ENCODE measurements at places on chromosomes 7 and 10. TPM values are rescaled to one million over a fixed set of nuclear protein-coding genes. Genes with fewer than 3 reads are reported as not detected.

GRCh38 chr10:22230158-22230833 lies 12.5 kb upstream of the EBLN1 start:
- H3K27ac ChIP-seq: peak overlapping the region; percentile 57
- H3K4me3 ChIP-seq: peak overlapping the region; percentile 66
- H3K27me3 ChIP-seq: no peaks in the 10 kb centered on the region
- no peaks in the 10 kb centered on the region for H3K36me3 ChIP-seq

- no peaks in the 10 kb centered on the region for H3K27me3 ChIP-seq
- no peak for DNase-seq
- H3K36me3 ChIP-seq: no peaks in the 10 kb centered on the region
- no peak overlapping the region for H3K4me3 ChIP-seq
- H3K4me1 ChIP-seq: no peaks in the 10 kb centered on the region
These were observed 238.2 kb upstream of the FAM3C start for GRCh38 chr7:121634356-121634755.

GRCh38 chr7:18352339-18353255 lies 143.0 kb upstream of the HDAC9 start:
- H3K4me1 ChIP-seq: peaks cover 32% of the 10 kb centered on the region
- H3K4me3 ChIP-seq: no peak overlapping the region
- no peaks in the 10 kb centered on the region for H3K27me3 ChIP-seq
- no peaks in the 10 kb centered on the region for H3K36me3 ChIP-seq
- peak overlapping the region; percentile 67 for H3K27ac ChIP-seq

- no peak overlapping the region for H3K4me3 ChIP-seq
- H3K36me3 ChIP-seq: no peaks in the 10 kb centered on the region
- H3K27ac ChIP-seq: no peak overlapping the region
- no peaks in the 10 kb centered on the region for H3K4me1 ChIP-seq
These were observed 6.2 kb upstream of the PIK3CG start for GRCh38 chr7:106858618-106859532.

DNA sequence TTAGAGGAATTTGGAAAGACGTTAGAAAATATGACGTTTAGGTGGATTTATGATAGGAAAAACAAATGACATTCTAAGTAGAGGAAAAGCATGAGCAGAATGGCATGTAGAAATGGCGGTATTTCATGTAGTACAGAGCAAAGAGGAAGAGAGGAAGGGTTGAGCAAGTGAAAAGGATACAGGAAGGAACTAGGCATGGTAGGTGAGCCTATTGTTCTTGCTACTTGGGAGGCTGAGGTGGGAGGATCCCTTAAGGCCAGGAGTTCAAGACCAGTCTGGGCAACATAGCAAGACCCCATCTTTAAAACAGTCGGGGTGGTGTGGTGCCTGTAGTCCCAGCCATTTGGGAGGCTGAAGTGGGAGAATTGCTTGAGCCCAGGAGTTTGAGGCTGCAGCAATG lies 1.2 kb downstream of the GTPBP10 start:
- peaks cover 5% of the 10 kb centered on the region for H3K36me3 ChIP-seq
- no peaks in the 10 kb centered on the region for H3K27me3 ChIP-seq
- no peak for DNase-seq
- H3K27ac ChIP-seq: peak overlapping the region; percentile 97

DNA sequence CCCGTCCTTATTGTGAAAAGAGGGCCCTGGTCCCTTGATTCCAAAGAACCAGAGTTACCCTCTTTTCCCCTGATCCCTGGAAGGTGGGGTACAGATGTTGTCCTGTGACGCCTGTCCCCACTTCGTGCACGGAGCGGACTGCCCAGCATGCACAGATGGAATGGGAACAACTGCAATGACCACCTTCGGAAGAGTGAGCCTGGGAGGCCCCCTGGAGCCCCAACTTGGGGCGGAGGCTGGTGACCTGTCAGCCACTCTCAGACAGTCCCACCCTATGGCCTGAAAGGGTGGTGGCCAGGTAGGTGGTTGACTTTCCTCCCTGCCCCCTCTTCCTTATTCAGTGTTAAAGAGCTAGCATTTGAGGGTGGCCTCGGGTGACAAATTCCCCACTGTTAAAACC lies 196.6 kb upstream of the GALNT17 start:
- no peaks in the 10 kb centered on the region for H3K4me1 ChIP-seq
- H3K36me3 ChIP-seq: no peaks in the 10 kb centered on the region
- no peaks in the 10 kb centered on the region for H3K27me3 ChIP-seq
- DNase-seq: no peak

DNA sequence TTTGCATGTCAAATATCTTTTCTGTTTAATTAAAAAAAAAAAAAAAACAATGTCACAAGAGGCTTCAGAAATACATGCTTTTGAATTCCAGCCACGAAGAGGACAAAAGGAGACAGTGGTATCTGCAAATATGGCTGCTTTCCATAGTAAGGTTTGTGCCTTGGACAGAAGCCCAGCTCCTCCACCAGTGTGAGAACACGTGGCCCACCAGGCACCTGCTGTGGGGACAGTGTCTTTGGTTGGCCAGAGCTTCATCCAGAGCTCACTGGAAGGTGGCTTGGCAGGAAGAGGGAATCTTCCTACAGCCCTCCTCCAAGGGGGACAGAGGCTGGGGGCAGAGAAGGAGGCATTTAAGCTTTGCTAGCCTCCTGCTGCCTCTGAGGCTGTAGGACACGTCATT lies 144.6 kb downstream of the GLCCI1 start:
- no peak overlapping the region for H3K27ac ChIP-seq
- no peak for DNase-seq
- no peak overlapping the region for H3K4me3 ChIP-seq
- peaks cover 2% of the 10 kb centered on the region for H3K27me3 ChIP-seq
- H3K4me1 ChIP-seq: no peaks in the 10 kb centered on the region
- no peaks in the 10 kb centered on the region for H3K36me3 ChIP-seq

DNA sequence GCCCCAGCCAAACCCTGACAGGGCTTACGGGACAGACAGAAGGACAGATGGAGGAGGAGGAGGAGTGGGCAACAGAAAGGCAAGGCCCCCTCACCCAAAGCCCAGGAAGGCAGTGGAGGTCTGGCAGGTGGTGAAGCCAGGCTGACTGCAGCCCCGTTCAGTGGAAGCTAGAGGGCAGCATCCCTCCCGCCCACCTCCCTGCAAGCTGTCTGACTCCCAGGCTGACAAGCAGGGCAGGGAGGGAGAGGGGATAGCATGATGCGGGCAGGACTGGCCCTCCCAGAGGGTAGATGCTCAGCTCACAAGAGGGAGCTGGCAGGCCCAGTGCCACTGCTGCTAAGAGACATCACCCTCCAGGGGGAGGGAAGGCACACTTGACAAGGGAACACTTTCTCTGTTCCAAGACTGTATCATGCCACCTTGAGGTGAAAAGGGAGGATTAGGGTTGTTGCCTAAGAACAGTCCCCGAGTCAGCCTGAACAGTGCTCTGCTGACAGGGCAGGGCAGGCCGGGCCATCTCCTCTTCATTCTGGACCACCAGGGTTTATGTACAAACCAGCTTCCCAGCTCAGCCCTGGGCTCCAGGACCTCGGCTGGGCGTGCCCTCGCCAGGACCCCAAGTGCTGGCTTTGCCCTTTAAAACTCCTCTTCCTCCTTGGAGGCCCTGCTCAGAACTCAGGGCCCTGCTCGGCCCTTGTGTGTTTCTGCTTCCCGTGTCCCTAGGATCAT lies 61.8 kb downstream of the RASGEF1A start:
- peak; percentile 72 for DNase-seq
- peaks cover 5% of the 10 kb centered on the region for H3K36me3 ChIP-seq
- peaks cover 9% of the 10 kb centered on the region for H3K4me1 ChIP-seq
- H3K4me3 ChIP-seq: no peak overlapping the region

DNA sequence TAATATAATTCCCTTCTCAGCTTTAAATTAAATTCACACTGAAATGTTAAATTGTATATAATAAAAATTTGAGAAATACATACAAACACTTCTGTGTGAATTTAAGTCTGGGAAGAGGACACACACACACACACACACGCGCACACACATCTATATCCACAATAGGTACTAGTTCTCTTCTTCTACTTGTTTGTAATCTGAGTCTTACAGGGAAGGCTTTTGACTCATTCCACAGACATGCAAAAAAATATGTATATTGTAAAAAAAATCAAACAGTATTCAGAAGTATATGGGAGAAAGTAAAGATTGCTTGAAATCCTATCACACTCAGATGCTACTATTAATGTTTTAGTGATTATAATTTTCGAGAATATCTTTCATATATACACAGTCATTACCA lies 276.2 kb downstream of the MDFIC start:
- no peak for DNase-seq
- H3K27ac ChIP-seq: no peak overlapping the region
- H3K27me3 ChIP-seq: no peaks in the 10 kb centered on the region

DNA sequence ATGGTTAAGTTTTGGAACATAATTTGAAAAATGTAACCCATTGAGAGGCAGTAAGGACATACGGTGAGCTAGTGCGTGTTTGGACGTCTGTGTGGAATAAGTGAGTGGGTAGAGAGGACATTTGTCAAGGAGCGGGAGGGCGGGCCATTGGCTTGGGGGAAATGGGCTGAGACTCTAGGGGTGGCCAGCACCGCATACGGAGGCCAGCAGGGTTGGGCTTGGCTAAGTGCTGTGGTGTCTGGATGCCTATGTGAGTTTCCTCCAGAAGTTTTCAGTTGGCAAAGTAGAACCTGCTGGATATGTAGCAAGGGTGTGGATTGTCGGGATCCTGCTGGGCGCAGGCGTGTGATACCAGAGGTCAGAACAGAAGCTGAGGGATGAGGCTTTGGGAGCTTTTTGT lies 103.0 kb downstream of the TCF7L2 start:
- H3K4me3 ChIP-seq: no peak overlapping the region
- no peaks in the 10 kb centered on the region for H3K27me3 ChIP-seq
- peaks cover 89% of the 10 kb centered on the region for H3K4me1 ChIP-seq
- H3K27ac ChIP-seq: peak overlapping the region; percentile 80
- no peak for DNase-seq

GRCh38 chr10:68052463-68052862 lies 22.6 kb downstream of the HERC4 start:
- peaks cover 5% of the 10 kb centered on the region for H3K36me3 ChIP-seq
- H3K27ac ChIP-seq: no peak overlapping the region
- no peak overlapping the region for H3K4me3 ChIP-seq
- peaks cover 21% of the 10 kb centered on the region for H3K4me1 ChIP-seq
- no peaks in the 10 kb centered on the region for H3K27me3 ChIP-seq

DNA sequence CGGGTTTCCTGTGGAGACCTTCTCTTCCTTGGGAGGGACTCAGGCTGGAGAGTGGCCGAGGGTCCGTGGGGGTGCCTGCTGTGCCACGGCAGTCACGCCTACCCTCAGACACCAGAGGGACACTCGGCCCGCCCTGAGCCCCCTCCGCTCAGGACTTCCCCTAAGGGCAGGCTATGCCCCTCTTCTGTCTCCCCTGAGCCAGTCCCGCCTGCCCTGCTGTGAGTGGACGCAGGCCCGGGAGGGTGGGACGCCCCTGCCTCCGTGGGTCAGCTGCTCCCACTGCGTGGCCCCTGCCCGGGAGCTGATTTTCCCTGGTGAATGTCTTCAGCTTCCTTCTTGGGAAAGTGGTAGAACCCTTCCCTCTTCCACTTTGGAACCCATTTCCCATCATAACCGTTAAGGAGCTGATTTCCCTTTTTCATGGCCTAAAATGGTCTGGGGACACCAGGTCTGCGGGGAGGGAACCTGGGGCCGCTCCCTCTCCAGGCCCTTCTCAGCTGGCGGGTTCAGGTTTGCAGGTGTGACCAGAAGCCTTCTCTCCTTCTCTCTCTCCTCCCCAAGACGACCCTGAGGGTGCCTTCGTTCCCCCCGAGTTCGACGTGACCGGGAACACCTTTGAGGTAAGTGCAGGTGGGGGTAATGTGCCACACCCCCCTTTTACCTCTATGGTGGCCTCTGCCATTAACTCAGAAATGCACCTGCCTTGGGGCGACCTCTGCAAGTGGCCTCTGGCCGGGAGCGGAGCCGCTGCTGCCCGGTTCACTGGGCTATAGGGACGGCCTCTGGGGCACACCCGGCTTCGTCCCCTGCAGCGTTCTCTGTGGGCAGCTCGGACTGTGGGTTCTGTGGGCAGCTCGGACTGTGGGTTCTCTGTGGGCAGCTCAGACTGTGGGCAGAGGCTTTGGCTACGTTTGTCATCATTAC lies 7.9 kb downstream of the KNDC1 start:
- no peaks in the 10 kb centered on the region for H3K36me3 ChIP-seq
- H3K27me3 ChIP-seq: no peaks in the 10 kb centered on the region
- no peak overlapping the region for H3K27ac ChIP-seq
- no peaks in the 10 kb centered on the region for H3K4me1 ChIP-seq

- no peaks in the 10 kb centered on the region for H3K27me3 ChIP-seq
- no peaks in the 10 kb centered on the region for H3K4me1 ChIP-seq
- H3K27ac ChIP-seq: no peak overlapping the region
- H3K4me3 ChIP-seq: no peak overlapping the region
- DNase-seq: no peak
These were observed 159.8 kb downstream of the WNT2 start for GRCh38 chr7:117163101-117163500.

GRCh38 chr7:2403718-2404648 lies 572 bp downstream of the CHST12 start:
- peak overlapping the region; percentile 83 for H3K4me3 ChIP-seq
- peaks cover 26% of the 10 kb centered on the region for H3K4me1 ChIP-seq
- no peak for DNase-seq
- H3K27ac ChIP-seq: peak overlapping the region; percentile 75
- no peaks in the 10 kb centered on the region for H3K36me3 ChIP-seq

GRCh38 chr10:48252354-48252650 lies 22.2 kb downstream of the FRMPD2 start:
- no peak overlapping the region for H3K4me3 ChIP-seq
- no peaks in the 10 kb centered on the region for H3K36me3 ChIP-seq
- H3K27ac ChIP-seq: no peak overlapping the region
- peaks cover 8% of the 10 kb centered on the region for H3K4me1 ChIP-seq
- no peak for DNase-seq
- peaks cover 7% of the 10 kb centered on the region for H3K27me3 ChIP-seq

DNA sequence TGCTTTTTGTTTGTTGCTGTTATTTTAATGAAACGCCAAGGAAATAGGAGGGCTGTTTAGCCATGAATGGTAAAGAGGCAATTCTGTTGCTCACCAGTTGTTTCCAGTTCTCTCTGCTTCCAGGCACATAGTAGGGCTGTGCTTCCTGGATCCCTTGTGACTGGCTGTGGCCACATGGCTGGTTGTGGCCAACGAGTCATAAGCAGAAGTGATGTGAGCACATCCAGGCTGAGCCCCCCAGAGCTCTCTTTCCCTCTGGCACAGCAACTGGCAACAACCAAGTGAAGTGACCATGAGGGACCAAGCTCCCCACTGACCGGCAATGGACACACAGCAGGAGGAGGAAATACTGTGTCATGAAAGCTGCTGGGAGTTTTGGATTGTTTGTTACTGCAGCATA lies 10.3 kb downstream of the GRID1 start:
- DNase-seq: no peak
- no peaks in the 10 kb centered on the region for H3K27me3 ChIP-seq
- no peaks in the 10 kb centered on the region for H3K4me1 ChIP-seq
- H3K27ac ChIP-seq: no peak overlapping the region

The ST8SIA6 gene
- 0.82 TPM for total RNA-seq

The PRPS1L1 gene
- not detected for total RNA-seq

The MYOZ1 gene
- total RNA-seq: not detected

The SOSTDC1 gene
- total RNA-seq: not detected

The CNTNAP2 gene
- 0.03 TPM for total RNA-seq

The ZNF467 gene
- 18.1 TPM for total RNA-seq

The ASB15 gene
- total RNA-seq: not detected

The FGF8 gene
- total RNA-seq: 0.39 TPM

The CARD11 gene
- total RNA-seq: 0.82 TPM

The STOX1 gene
- total RNA-seq: 5.8 TPM

Data from Panc1 (cell line).